ENCODE measurements at places on chromosomes 1 and 21. TPM values are rescaled to one million over a fixed set of nuclear protein-coding genes. Genes with fewer than 3 reads are reported as not detected.

Gene TRIM67
- total RNA-seq: not detected

Gene SLC45A3
- total RNA-seq: 1.4 TPM

Gene DENND2D
- total RNA-seq: 25.6 TPM

Gene ADAMTSL4
- 2.8 TPM for total RNA-seq

Gene PTAFR
- total RNA-seq: 5.1 TPM

Gene CSMD2
- total RNA-seq: under 0.01 TPM

Gene FGR
- 0.50 TPM for total RNA-seq

Gene PRKCZ
- 42.1 TPM for total RNA-seq

Gene PCSK9
- 37.3 TPM for total RNA-seq

Gene IL19
- total RNA-seq: not detected

Gene KIF14
- 1.0 TPM for total RNA-seq

Gene IGSF5
- 0.07 TPM for total RNA-seq

Gene STRIP1
- 61.8 TPM for total RNA-seq

Gene ERG
- total RNA-seq: 0.78 TPM

Gene BSND
- under 0.01 TPM for total RNA-seq

Gene GNB1
- total RNA-seq: 106 TPM

Gene TRABD2B
- total RNA-seq: 1.1 TPM

Gene THEM5
- not detected for total RNA-seq

Gene FAM72C
- not detected for total RNA-seq

Gene PLEKHG5
- total RNA-seq: 44.1 TPM

Gene AXDND1
- 0.07 TPM for total RNA-seq

Gene CD53
- total RNA-seq: not detected

Gene PTGER3
- total RNA-seq: under 0.01 TPM

Gene OR14K1
- not detected for total RNA-seq

Gene KRTAP7-1
- total RNA-seq: not detected

Gene PTPRC
- total RNA-seq: not detected

Gene DMAP1
- 17.2 TPM for total RNA-seq

Gene BARHL2
- total RNA-seq: not detected

Gene OR2L5
- total RNA-seq: not detected
